Thoracic aorta (tissue), 2 donors: ENCODE measurements at places on chromosomes 1 and 21. TPM values are rescaled to one million over a fixed set of nuclear protein-coding genes. Genes with fewer than 3 reads are reported as not detected.

Gene NTMT2
- not detected for total RNA-seq

Gene TRABD2B
- 3.8 TPM for total RNA-seq

Gene BGLAP
- total RNA-seq: not detected

Gene RIPK4
- total RNA-seq: 9.2 TPM

Gene KCNK1
- total RNA-seq: 6.2 TPM

Gene CDA
- 0.92 TPM for total RNA-seq

Gene GJB4
- total RNA-seq: not detected

Gene KLHDC7A
- total RNA-seq: not detected

Gene BRINP3
- total RNA-seq: not detected

Gene MAEL
- total RNA-seq: not detected

Gene SFN
- total RNA-seq: 1.9 TPM

Gene TFF3
- 3.2 TPM for total RNA-seq

Gene OR2L3
- total RNA-seq: not detected

Gene PLA2G5
- 19.2 TPM for total RNA-seq

DNA sequence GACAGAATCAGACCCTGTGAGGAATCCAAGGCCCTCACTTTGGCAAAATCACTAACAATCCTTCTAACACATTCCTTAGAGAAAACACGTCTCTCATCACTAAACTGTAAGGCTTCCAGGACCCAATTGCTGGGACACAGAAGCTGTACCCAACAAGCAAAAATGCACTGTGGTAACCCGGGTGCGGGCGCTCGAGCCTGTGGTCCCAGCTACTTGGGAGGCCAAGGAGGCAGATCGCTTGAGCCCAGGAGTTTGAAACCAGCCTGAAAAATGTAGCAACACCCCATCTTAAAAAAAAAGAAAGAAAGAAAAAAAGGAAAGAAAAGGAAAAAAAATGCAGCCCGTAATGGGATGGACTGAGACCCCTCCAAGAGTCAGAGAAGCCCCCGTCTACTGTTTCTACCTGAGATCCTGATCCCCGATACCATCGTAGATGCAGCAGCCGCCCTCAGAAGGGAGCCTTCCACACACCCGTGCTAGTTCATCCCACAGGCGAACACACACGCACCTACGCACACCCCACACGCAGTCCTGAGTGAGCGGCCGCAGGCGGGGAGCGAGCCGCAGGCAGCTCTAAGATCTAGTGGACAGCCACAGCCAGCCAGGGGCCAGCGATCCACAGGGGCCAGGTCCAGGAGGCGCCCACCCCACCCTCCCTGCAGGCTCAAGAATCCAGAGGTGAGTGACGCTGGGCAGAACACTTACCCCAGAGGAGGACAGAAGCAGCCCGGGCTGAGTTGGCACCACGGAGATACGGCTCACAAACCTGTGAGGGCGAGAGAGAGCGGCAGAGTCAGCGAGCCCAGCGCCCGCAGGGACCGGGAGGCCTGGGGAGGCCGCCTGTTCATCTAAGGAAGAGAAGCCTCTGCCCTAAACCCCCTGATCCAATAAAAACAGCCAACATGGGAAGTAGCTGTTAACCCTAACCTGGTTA lies 20.1 kb downstream of the WDR4 start:
- H3K4me3 ChIP-seq: no peak overlapping the region
- no peaks in the 10 kb centered on the region for H3K4me1 ChIP-seq
- peaks cover 61% of the 10 kb centered on the region for H3K36me3 ChIP-seq
- DNase-seq: no peak

GRCh38 chr1:245356891-245357585 lies 202.3 kb downstream of the KIF26B start:
- H3K27ac ChIP-seq: no peak overlapping the region
- no peak overlapping the region for H3K4me3 ChIP-seq
- DNase-seq: no peak

DNA sequence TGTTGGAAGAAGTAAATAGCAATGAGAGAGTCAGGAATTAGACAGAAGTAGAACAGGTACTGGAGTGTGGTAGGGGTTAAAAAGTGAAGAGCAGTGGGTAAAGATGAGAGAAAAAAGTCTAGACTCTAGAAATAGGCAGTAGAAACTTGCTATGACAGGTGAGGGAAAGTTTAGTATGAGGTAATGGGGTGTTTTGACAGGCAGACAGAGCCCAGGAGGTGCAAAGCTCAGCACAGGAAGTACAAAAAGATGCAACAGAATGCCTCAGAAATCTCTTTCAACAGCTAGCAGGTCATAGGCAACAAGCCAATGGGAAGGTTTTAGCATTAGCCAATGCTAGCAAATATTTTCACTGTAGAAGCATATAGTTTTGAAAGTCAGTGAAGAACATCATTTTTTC lies 319.1 kb upstream of the SGIP1 start:
- H3K27ac ChIP-seq: no peak overlapping the region
- no peaks in the 10 kb centered on the region for H3K27me3 ChIP-seq
- H3K4me1 ChIP-seq: no peaks in the 10 kb centered on the region
- H3K36me3 ChIP-seq: no peaks in the 10 kb centered on the region
- H3K4me3 ChIP-seq: no peak overlapping the region
- no peak for DNase-seq

- H3K27ac ChIP-seq: no peak overlapping the region
- H3K27me3 ChIP-seq: no peaks in the 10 kb centered on the region
- no peaks in the 10 kb centered on the region for H3K4me1 ChIP-seq
- no peak overlapping the region for H3K4me3 ChIP-seq
- DNase-seq: no peak
These were observed 191.7 kb upstream of the CAMK1G start for GRCh38 chr1:209391792-209392191.

GRCh38 chr1:13930151-13930550 lies 230.2 kb downstream of the PRDM2 start:
- no peaks in the 10 kb centered on the region for H3K4me1 ChIP-seq
- H3K27ac ChIP-seq: no peak overlapping the region
- no peaks in the 10 kb centered on the region for H3K27me3 ChIP-seq
- H3K4me3 ChIP-seq: no peak overlapping the region
- DNase-seq: no peak

GRCh38 chr1:208136459-208137182 lies 107.6 kb downstream of the PLXNA2 start:
- no peaks in the 10 kb centered on the region for H3K27me3 ChIP-seq
- H3K27ac ChIP-seq: no peak overlapping the region
- H3K4me1 ChIP-seq: peaks cover 7% of the 10 kb centered on the region
- DNase-seq: no peak

- H3K27me3 ChIP-seq: no peaks in the 10 kb centered on the region
- H3K27ac ChIP-seq: no peak within 1 kb of the TSS
These were observed at the start of gene TTC34 for GRCh38 chr1:2801535-2802291. Gene TTC34 (minus strand): TSS chr1:2801693. CDS start chr1:2800827, 866 bp downstream.

GRCh38 chr1:100462326-100463025 lies 75.5 kb upstream of the GPR88 start:
- no peak overlapping the region for H3K4me3 ChIP-seq
- H3K4me1 ChIP-seq: no peaks in the 10 kb centered on the region

DNA sequence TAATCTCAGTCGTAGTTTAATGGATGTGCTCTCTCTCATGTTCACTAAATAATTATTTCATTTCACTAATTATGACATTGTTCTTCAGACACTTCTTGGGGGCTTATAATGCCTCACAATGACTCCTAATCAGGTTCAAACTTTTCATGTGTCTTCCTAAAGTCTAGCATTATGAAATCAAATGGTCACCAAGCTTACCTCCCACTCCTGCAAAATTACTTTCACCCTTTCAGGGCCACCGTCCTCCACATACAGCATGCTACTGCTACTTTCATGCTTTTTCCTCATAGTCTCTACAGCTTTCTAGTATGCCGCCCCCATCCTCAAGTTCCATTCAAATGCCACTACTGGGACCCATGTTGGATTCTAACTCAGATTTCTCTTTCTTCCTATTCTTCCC lies 59.8 kb upstream of the C1orf53 start:
- no peak for DNase-seq
- no peaks in the 10 kb centered on the region for H3K4me1 ChIP-seq
- H3K4me3 ChIP-seq: no peak overlapping the region

DNA sequence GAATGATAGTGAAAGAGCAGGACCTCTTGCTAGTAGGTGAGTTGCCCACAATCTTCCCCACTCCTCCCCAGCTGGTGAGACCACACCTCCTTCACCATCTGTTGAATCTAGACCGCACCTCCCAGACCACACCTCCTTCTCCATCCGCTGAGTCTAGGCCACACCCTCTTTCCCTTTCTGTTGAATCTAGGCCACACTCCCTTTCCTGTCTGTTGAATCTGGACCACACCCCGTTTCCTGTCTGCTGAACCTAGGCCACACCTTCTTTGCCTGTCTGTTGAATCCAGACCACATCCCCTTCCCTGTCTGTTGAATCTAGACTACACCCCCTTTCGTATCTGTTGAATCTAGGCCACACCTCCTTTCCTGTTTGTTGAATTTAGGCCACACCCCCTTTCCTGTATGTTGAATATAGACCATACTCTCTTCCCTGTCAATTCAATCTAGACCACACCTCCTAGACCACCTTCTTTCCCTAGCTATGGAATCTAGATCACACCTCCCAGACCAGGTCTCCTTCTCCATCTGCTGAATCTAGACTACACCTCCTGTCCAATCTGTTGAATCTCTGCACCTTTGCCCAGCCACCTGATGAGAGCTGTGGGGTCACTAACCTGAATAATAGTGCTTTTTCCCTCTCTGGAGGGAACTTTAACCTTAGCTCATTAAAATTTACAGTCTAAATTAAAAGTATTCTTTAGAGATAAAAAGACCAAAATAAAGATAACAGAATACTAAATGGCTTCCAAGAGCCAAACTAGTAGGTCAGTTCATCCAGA lies 116.3 kb downstream of the DAB1 start:
- H3K27ac ChIP-seq: no peak overlapping the region
- H3K27me3 ChIP-seq: no peaks in the 10 kb centered on the region
- no peaks in the 10 kb centered on the region for H3K4me1 ChIP-seq
- no peaks in the 10 kb centered on the region for H3K36me3 ChIP-seq
- no peak overlapping the region for H3K4me3 ChIP-seq

GRCh38 chr1:98044766-98045165 lies 123.9 kb upstream of the DPYD start:
- H3K27me3 ChIP-seq: no peaks in the 10 kb centered on the region
- H3K27ac ChIP-seq: no peak overlapping the region
- H3K36me3 ChIP-seq: no peaks in the 10 kb centered on the region
- no peak for DNase-seq

DNA sequence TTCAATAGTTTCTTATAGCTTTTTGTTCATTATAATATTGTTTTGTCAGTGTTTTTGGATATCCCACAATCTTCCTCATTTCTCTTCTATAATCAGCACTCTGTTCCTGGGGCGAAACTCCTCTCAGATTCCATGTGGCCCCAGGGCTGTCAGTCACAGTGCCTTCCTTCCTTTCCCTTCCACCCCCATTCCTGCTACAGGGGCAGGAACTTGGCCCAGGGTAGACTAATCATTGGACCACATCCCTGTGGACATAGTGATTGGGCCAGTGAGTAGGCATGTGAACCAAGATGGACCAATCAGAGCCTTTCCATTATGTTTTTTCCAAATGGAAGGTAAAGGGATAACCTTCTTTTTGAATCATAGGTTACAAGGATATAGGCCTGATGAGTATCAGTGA lies 78.3 kb downstream of the PGM1 start:
- no peak overlapping the region for H3K4me3 ChIP-seq
- DNase-seq: no peak
- no peak overlapping the region for H3K27ac ChIP-seq
- peaks cover 27% of the 10 kb centered on the region for H3K4me1 ChIP-seq
- H3K27me3 ChIP-seq: no peaks in the 10 kb centered on the region

DNA sequence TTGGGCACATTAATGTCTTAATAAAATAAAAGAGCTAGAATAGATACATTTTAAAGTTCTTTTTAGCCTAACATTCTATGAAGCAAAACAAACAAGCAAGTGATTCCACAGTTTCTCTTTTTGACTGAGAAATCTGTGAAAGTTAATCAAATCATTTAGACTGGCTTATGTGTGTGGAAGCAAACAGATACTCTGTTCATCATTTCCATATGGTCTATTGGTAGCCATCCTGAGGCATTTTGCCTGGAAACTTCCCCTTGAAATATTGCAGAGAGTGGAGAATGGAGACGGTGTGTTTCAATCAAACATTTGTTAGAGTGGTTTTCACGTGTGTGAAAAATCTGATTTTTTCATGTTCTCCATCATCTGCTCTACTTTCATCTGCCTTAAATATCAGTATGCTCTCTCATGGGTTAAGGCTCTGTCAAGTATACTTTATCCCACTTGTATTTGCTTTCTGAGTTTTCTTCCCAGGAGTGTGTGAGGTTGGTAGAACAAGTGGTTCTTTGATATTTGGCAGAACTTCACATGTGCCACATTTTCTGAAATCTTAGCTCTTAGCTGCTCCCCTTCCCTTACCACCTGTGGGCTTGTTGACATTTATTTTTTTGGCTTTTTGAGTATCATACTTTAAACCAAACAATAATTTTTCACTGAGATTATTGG lies 139.1 kb upstream of the PTGFR start:
- no peak for DNase-seq
- no peaks in the 10 kb centered on the region for H3K4me1 ChIP-seq
- no peaks in the 10 kb centered on the region for H3K36me3 ChIP-seq
- H3K27ac ChIP-seq: no peak overlapping the region

DNA sequence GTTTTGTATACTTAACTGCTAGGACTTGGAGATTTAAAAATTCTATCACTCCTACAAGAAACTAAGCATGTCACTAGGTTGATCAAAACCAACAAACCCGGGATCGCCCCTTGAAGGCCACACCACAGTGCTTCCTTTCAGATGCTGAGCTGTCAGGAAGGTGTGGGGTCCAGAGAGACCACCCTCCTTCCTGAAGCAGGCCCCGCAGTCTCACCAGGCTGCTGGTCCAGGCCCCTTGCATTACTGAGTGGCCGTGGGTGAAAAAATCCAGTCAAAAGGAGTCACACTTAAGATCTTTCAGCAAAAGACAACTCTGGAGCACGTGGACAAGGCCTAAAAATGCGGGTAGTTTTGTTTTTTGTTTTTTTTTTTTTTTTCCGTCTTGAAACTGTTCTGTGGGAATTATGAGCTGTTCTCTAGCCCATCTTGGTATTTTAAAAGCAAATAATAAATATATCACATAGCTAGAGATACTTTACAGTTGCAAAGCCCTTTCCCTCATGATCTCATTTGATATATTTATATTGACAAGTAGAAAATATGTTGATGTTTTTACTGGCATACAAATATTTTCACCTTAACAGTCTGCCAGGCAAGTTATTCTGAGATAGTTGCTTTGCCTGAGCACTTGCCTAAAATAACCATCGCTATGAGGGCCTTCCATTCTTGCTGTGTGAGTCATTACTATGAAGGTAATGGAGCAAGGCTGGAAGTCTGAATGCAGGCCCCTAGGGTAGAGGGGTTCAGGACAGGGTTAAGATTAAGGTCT lies 73.1 kb upstream of the EDEM3 start:
- peaks cover 43% of the 10 kb centered on the region for H3K4me1 ChIP-seq
- peak overlapping the region; percentile 86 for H3K27ac ChIP-seq
- H3K36me3 ChIP-seq: peaks cover 14% of the 10 kb centered on the region
- H3K4me3 ChIP-seq: no peak overlapping the region
- no peaks in the 10 kb centered on the region for H3K27me3 ChIP-seq
- no peak for DNase-seq

GRCh38 chr1:198203434-198203833 lies 46.6 kb downstream of the NEK7 start:
- H3K27ac ChIP-seq: no peak overlapping the region
- H3K4me1 ChIP-seq: peaks cover 57% of the 10 kb centered on the region
- no peak overlapping the region for H3K4me3 ChIP-seq
